ENCODE measurements at places on chromosomes 7 and 10.

- no peak for DNase-seq
These were observed 26.3 kb downstream of the ANKRD61 start for GRCh38 chr7:6057316-6058129.

DNA sequence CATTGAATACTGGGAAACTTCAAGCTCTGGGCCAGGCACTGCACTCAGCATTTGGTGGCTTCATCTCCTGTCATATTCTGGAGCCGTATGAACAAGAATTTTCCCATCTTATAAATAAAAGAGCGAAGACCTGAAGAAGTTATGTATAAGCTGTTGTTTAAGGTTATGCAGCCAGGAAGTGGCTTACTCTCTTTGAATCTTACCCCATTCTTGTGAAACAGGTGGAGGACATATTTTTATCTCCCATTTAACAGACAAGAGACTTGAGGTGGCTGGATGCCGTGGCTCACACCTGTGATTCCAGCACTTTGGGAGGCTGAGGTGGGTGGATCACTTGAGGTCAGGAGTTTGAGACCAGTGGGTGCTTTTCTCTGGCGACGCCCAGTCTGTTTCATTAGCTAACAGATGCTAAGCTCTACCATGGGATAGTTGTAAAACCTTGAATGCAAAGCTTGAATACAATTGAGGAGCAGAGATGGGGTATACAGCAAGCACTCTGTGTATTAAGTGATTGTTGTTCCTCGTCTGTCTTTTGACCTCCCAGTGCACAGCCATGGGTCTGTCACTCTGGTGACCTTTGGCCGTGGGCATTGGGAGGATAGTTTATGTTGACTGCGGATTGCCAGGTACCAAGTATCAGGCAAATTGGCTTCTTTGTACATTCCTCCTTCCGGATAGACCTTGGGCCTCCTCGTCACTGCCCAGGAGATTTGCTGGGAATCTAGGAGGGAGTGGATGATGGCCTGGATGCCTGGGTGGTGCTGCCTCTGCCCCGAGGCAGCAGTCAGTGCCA is 85.8 kb downstream of the GRK5 start:
- no peak for DNase-seq

GRCh38 chr7:23230641-23231101 is 15.9 kb upstream of the GPNMB start:
- no peak for DNase-seq

- DNase-seq, result no peak
These were observed 238.4 kb downstream of the DIP2C start for GRCh38 chr10:451021-451471.

- DNase-seq, result no peak
These were observed 364.1 kb downstream of the GATA3 start for GRCh38 chr10:8418631-8419030.
